ENCODE measurements at places on chromosomes 2 and 18. TPM values are rescaled to one million over a fixed set of nuclear protein-coding genes. Genes with fewer than 3 reads are reported as not detected.

ROCK2 gene
- 21.1 TPM for total RNA-seq

AP1S3 gene
- 13.9 TPM for total RNA-seq

SPAG16 gene
- total RNA-seq, result 8.0 TPM

DNA sequence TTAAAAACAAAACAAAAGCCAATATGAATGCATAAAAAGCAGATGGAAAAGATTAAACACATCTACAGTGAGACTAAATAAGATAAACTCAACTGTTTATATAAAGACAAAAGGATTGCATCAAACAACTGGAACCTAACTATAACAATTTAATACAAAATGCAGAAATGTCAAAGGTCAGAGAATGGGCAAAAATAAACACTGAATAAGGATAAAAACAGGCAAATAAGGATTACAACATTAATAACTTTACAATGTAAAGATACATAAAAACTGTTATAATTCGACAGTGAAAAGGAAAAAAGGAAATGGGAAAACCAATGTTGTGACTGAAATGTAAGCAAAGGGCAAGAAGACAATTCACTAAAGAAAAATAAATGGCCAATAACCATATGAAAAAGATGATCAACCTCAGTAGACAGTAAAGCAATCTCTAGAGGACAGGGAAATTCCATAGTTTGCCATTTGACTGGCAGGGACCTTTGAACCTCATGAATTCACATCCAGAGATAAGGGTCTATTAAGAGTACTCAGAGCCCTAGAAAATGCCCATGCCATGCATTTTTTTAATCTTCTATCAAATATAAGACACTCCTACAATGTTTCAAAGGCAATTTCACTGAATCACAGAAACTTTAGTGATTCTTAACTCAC is 83.7 kb downstream of the TMEM131 start:
- DNase-seq, result no peak

GRCh38 chr2:24906466-24906865 is 13.6 kb downstream of the ADCY3 start:
- no peak for DNase-seq

DNA sequence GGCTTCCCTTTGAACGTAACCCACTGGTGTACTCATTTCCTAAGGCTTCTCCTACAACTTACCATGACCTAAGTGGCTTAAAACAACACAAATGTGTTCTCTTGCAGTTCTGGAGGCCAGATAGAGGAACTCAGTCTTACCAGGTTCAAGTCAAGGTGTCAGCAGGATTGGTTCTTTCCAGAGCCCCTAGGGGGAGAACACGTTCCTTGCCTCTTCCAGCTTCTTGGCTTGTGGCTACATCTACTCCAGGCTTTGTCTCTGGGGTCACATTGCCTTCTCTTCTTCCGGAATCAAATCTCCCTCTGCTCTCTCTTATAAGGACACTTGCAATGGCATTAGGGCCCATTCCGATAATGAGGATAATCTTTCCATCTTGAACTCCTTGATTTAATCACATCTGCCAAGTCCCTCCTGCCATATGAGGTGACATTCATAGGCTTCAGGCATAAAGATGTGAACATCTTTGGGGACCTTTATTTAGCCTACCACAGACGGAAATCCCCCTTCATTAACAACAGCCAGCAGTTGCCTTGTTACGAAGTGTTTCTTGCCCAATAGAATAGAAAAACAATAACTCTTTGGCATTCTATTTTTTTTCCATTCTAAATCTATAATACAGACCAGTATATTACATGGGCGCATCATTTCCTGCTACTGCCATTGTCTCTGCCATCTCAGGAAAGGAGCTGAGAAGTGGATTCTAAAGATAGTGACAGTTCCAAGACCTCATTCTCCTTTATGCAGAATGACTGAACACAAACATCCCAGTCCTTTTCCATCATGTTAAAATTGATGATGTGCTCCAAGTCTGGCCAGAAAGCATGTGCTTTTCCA is 362.0 kb downstream of the ZNF521 start:
- no peak for DNase-seq

GRCh38 chr18:74066018-74066417 is 81.6 kb downstream of the FBXO15 start:
- no peak for DNase-seq

DNA sequence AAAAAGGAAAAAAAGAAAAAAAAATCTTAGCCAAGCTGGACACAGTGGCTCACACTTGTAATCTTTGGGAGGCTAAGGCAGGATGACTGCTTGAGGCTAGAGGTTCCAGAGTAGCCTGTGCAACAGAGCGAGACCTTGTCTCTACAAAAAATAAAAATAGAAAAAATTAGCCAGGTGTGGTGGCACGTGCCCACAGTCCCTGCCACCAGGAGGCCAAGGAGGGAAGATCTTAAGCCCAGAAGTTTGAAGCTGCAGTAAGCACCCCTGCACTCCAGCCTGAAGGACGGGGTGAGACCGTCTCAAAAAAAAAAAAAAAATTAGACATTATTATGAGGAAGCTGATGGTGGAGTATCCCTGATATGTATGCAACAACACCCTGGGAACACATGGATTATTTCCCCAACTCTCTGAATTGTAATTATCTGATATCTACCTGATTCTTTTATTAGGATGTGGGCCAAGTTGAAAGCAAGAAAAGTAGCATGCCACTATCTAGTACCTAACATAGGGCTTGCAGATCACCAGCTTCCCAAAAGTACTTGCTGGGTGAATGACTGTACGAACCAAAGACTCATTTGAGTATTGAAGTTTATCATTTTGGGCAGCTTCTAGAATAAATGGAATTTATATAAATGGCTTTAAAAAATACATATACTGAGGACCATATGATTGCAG is 140.9 kb downstream of the TCF4 start:
- no peak for DNase-seq

- no peak for DNase-seq
Measured at GRCh38 chr2:233101816-233102215, 41.7 kb downstream of the INPP5D start.

GRCh38 chr18:42281124-42281523 is 326.1 kb downstream of the PIK3C3 start:
- DNase-seq, result no peak

GRCh38 chr2:101823347-101823791 is 125.9 kb downstream of the MAP4K4 start:
- DNase-seq, result peak; percentile 51

DNA sequence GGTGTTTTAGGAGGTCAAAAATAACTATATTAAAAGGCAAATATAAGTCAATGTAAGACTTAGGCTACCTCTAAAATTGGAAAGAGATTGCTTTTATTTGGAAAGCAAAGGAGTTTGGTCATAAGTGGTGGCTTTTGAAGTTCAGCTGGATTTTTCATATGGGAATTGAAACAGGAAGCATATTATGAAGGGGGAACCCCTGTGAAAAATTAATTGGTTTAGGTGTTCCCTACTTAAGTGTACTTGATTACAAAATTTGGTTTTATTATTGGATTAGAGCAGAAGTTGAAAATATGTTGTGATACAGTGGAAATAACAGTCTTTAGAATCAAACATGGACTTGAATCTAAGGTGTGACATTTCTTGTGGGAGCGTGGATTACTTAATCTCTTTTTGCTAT is 121.4 kb upstream of the TTC27 start:
- DNase-seq, result no peak

DNA sequence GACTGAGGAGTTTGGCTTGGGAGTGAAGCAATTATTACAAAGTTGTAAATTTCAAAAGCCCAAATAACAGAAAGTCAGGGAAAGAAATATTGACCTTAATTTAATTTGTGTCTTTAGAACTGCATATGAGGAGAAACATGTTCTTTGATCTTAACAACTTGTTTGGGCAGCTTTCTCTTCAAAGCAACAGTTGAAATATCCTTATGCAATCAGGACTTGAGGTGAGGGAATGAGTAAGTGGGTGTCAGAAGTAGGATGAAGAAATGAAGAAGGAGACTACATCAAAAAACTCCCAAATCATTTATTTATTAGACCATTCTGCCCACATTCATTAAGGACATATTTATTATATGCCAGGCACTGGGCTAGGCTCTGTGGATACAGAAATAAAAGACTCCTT is 129.4 kb downstream of the GCA start:
- DNase-seq, result no peak

DNA sequence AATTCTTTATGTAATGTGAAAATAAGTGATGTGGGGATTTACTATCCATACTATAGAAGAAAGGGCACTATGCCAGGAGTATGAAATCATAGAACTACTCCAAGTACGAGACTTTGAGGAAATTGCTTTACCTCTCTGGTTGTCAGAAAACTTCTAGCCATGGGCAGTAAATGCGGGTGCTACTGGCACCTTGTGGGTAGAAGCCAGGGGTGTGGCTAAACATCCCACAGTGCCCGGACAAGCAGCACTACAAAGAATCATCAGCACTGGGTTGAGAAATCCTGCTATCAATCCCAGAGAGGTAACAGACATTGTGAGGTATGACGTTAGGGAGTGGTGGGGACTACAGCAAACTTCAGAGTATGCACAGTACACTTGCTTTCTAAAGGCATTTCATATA is 453.5 kb upstream of the TNP1 start:
- no peak for DNase-seq

DNA sequence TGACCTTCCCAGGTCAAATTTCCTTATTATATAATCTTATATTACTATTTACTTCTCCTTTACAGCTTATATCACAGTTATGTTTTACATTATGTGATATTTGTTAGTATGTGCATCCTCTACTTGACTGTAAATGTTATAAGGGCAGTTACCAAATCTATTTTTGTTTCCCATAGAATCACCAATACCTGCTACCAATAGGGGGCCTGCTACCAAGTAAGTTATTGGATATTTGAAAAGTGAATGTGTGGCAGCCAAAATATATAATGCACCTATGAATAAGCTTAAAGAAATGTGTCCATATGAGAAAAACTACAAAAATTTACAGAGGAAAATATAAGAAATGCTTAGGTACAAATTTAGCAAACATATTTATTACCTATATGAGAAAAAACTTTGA is 23.9 kb upstream of the CTAGE1 start:
- DNase-seq, result no peak

GRCh38 chr2:230208576-230208975 is 11.2 kb downstream of the SP110 start:
- no peak for DNase-seq
